ENCODE measurements at places on chromosomes 6 and 20.
A peak's percentile ranks its signal among the peaks of the same experiment; 100 is the strongest.

DNA sequence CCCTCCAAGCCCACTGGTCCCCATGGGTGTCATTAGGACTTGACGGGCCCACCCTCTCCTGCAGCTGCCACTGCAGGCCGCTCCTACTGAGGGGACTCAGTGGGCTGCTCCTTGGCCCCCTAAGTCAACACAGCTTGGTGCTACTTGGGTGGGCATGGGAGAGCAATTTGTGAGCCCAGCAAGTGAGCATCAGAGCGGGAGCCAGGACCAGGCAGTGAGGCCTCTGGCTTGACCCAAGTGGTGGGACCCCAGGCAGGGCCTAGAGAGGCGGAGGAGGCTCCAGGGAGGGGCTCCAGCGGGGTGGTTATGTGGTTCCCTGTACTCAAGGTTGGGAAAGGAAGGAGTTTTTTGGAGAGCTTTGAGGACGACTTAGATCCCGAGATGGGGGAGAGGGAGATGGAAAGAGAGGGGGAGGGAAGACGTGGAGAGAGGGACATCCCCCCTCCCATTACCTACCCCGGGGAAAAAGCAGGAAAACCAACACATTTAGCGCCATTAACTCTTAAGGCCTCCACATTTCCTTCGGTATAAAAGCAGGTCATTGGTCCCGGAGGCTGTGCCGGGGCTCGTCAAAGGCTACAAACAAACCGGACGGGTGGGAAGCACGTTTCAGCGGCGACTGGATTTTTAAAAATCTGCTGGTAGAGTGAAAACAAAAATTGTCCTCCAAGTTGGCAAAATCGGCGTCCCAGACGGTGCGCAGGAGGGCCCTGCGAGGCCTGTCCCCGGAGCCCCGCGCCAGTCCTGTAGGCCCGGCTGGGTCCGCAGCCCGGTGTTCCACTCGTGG is 8.8 kb downstream of the FOXC1 start:
- no peak for DNase-seq

- no peak for DNase-seq
Observed at GRCh38 chr20:44117296-44118184, 69.4 kb downstream of the JPH2 start.

DNA sequence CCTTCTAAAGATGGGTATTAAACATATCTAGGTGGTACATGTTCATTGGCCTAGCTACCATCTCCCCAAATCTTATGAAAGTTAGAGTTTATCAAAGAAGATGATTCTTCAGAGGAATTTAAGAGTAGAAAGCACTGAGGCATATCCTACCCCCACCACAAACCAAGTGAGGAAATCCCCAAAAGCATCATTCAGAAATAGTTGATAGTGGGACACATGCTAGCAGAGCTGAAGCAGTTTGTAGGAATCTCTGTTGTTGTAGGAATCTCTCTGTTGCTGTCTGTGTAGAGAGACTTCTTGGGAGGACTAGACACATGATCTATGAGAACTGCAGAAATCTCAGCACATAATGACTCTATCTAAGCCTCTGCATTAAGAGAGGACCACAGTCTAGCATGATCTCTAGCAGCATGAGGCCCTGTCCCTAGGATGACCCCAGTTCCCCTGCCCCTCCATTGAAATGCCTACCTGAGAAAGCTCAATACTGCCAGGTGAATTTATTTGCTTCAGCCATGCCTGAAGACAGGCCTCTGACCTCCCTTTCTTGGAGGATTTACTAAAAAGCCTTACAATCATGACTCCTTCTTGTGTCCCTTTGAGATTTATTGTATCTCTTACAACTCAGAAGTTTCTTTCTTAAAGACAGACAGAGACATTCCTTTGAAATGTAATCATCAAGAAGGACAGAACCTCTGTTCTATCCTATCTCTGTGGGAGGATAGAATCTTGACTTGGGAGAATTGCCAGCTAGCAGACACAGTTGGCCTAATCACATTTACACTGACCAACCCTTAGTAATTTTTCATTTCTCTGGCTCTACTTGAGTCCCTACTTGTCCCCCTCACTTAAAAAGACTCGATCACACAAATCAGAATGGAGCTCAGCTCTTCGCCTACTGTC is 582.4 kb downstream of the PHF3 start:
- peak; percentile 71 for DNase-seq

DNA sequence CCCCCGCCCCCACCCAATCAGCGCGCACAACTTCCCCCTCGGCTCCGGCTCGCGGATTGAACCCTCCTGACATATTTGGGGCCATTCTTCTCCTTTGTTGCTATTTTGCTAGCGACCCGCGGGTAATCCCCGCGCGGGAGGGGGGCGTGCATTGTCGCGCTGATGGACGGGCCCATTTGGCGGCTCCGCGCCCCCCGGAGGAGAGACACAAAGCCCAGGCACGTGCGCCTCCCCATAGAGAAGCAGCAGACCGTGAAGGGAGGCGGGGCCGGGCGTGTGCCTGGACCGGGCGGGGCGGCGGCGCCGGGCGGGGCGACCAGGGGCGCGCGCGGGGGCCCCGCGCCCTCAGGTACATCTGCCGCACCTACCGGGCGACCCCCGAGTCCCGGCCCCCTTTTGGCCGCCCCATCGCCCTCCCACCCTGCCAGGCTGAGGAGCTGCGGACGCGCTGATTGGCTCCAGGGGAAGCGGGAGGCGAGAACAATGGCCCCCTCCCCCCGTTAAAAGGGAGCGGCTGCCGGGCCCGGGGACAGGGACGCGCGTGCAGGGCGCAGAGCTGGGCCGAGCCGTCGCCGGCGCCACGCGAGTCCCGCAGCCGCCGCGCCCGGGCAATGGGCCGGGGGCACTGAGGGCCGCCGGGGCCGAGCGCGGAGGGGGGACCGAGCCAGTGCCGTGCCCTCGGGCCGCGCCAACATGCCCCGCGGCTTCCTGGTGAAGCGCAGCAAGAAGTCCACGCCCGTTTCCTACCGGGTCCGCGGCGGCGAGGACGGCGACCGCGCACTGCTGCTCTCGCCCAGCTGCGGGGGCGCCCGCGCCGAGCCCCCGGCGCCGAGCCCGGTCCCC is at the start of gene INSM1:
TSS of gene INSM1 (plus strand) at position 530 of the 843 bp plus-strand sequence. CDS start at position 694, 164 bp downstream.
- no peak for DNase-seq

GRCh38 chr20:48401359-48401758 is 426.4 kb downstream of the PREX1 start:
- no peak for DNase-seq

GRCh38 chr20:63129991-63130657 is 85.8 kb downstream of the YTHDF1 start:
- DNase-seq: no peak

DNA sequence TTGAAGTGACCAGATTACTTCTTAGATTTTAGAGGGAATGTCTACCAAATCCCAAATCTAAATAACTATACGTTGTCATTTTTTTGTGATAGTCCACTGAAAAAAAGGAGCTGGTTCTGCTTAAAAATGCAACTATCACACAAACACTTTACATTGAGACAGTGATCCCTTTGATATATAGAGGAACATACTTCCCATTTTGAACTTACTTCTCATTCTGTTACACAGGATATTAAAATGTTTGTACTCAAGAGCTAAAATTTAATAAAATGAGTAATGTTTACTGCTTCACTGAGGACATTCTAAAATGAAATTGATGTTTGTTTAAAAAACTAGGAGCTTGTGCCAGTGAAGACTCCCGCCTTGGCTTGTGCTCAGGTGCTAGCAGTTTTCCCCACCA is 174.1 kb downstream of the CARMIL1 start:
- DNase-seq: no peak

- DNase-seq: no peak
Observed at GRCh38 chr6:155093430-155093829, 98.3 kb downstream of the TIAM2 start.

GRCh38 chr6:97963193-97963592 is 680.2 kb upstream of the MMS22L start:
- DNase-seq: no peak

GRCh38 chr6:47379328-47379727 is 69.6 kb upstream of the TNFRSF21 start:
- no peak for DNase-seq

GRCh38 chr6:34182751-34183531 is 37.1 kb upstream of the GRM4 start:
- no peak for DNase-seq

DNA sequence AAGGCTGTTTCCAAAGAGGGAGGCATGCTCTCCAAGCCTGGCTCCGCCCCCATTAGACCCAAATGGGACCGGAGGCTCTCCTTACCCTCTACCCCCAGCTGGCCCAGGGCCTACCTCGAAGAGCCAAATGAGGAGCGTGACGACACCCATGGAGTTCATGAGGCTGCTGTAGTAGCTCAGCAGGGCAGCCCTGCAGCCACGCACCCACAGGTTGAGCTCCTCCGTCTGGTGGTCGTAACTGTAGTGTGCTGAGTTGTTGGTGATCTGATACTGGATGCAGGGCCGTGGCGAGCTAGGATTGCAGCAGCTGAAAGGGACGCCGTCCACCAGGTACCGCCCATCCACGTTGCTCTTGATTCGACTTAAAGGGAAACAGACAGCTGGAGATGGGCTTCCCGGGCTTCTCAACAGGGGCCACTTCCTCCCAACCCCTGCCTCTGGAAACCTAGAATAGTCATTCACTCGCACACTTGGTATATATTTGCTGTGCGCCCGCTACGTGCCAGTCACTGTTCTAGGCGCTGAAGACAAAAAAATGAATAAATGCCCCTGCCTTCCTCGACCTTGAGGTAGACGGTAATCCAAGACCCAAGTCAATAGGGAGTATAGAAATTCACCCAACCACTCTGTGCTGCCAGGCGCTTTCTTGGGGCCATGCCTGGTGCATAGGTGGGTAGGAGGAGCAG is 18.0 kb downstream of the PRPH2 start:
- DNase-seq: no peak

GRCh38 chr6:28927846-28928245 is 4.1 kb upstream of the TRIM27 start:
- no peak for DNase-seq

DNA sequence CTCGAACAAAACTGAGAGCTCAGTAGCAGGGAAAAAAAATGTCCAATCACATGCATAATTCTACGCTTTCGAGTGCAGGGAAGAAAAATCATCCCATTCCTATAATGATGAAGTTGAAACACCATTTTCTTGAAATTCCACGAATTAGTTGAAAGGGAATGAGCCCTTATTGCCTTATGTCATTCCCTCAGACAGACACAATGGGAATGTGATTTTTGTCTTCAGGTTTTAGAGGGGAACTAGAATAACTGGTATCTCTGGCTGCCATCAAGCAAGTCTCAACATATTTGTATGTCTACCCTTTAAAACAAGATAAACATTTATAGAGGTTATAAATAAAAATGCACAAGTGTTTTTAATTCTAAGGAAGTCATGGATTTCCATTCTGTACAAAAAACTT is 87.9 kb downstream of the KIF13A start:
- no peak for DNase-seq

GRCh38 chr20:48294196-48294595 is 508.9 kb upstream of the SULF2 start:
- DNase-seq: peak; percentile 17

- DNase-seq: no peak
Observed at GRCh38 chr20:50784464-50784863, 10.4 kb upstream of the BCAS4 start.

DNA sequence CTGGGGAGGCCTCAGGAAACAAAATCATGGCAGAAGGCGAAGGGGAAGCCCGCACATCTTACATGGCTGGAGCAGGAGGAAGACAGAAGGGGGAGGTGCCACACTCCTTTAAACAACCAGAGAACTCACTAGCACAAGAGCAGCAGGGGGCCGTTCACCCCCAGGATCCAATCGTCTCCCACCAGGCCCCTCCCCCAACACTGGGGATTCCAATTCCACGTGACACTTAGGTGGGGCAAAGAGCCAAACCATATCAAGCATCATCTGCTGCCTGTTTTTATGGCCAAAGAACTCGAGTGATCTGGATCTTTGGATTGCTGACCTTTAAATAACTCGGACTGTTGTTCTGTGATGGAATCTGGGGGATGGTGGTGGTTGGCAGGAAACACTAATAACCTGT is 28.0 kb downstream of the PNLDC1 start:
- DNase-seq: no peak

- DNase-seq: no peak
Observed at GRCh38 chr6:56143796-56144195, 103.6 kb downstream of the COL21A1 start.

DNA sequence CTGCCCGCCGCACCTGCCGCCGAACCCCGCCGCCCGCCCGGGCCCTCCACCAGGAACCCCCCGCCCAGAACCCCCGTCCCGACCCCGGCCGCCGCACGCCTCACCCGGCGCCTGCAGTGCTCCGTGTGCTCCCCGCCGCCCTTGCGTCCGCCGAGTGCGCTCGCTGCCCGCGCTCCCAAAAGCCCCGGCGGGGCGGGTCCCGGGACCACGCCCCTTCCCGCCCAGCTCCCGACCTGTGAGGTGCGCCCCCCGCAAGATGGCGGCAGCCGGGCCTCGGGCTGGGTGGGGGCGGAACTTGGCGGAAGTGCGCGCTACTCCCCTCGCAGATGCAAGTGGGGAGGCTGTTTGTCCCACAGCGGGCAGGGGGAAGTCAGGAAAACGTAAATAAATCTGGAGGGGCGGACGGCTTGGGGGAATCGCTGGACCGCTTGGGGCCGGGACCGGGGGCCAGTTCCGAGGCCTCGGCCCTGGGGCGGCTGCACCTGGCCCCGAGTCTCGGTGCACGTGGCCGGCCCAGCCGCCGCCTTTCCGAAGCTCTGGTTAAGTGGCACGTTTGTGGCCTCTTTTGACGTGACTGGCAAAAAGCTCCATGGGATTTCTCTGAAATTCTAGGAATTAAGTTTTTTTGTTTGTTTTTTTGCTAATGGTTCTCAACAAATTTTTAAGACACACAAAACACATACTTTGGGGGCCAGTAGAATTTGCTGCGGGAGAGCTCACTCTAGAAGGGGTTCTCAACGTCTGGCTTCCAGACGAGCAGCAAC is at the start of gene EZR:
TSS of gene EZR (minus strand) at position 156 of the 764 bp plus-strand sequence. CDS start 1,275 bp downstream, outside the sequence.
- peak; percentile 64 for DNase-seq

DNA sequence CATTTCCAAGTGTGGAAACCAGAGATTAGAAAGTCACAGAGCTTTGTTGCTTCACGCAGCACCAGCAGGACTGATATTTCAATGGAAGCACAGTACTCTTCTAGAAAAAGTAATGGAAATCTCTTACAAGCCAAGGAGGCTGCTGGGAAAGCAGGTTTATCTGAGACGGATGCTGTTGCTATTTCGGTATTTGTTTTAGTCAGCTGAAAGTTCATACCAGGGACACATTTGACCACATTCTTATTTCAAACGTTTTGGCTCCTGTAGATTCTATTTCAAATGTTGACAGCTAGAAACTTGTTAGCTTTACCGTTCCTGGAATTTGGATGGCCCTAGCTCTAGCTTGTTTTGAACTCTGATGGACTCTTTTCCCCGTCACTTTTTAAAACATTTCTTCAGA is 3.7 kb upstream of the TMEM242 start:
- no peak for DNase-seq

DNA sequence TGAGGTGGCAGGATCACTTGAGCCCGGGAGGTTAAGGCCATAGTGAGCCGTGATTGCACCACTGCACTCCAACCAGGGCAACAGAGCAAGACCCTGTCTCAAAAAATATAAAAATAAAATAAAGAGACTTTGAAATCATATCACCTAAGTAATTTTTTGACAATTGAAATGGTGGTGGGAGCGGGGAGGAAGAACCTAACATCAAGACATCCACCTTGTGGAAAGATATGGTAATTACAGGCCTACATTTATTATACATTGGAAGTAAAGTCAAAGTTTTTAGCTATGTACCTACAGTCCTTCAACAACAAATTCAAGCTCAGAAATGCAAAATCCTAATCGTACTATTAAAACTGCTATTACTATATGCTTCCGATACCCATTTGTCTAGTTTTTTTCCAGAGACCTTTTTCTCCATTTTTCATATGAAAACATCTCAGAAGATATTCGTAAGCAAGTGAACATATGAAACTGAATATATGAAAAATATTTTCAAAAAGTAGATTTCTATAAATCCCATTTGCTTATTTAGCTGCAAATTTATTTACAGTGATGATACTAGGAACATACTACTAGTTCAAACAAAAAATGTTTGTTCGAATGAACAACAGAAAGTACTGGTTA is 83.3 kb downstream of the SYCP2 start:
- DNase-seq: peak; percentile 40
